ENCODE measurements at places on chromosomes 16 and 17.
A peak's percentile ranks its signal among the peaks of the same experiment; 100 is the strongest.

DNA sequence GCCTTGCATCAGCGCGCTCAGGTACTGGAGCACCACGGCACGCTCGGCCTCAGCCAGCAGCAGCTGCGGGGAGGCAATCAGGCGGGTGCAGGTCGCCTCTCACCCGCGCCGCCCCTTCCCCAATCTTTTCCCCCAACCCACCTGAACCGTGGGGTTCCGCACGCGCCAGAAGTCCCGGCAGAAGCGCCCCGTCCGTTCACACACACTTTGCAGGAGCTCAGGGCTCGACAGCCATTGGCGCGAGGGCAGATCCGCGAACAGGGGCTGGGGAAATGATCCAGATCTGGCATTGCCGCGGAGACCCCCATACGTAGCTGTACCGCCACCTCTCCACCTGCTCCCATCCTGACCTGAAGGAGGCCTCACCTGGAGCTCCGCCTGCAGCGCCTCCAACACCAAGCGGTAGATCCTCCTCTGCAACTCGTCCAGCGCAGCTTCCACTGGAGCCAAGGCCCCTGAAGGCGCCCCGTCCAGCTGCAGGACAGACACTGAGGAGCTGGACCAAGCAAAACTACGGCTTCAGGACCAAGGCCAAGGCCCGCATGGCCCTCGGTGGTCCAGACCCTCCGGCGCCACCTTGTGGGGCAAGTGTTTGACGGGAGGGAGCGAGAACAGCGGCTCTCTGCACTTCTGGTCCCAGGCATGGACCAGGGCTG is 1.4 kb upstream of the MATCAP1 start:
- DNase-seq: peak; percentile 77

- DNase-seq: peak; percentile 17
These were observed 47.1 kb upstream of the AKTIP start for GRCh38 chr16:53549970-53550690.

- DNase-seq: no peak
These were observed 19.5 kb downstream of the USP7 start for GRCh38 chr16:8943966-8944759.

- peak; percentile 43 for DNase-seq
These were observed 53.6 kb downstream of the GRB7 start for GRCh38 chr17:39791111-39791992.

GRCh38 chr16:51900221-51900780 is 646.6 kb downstream of the TOX3 start:
- DNase-seq: no peak

DNA sequence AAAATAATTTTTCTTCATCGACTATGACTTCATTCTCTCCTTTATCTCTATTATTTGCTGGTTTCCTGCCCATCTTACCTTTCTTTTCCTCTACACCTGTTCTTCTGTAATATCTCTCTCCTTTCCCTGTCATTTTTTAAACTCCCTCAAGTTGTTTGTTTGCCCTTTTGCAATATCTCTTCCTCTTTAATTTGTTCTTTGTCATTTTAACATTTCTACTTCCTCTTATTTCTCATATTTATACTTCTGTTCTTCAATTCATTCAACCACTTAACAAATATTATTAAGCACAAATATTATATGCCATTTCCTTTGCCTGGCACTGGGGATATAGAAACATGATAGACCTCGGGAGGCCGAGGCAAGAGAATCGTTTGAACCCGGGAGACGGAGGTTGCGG is 22.6 kb downstream of the MAP3K3 start:
- DNase-seq: no peak

GRCh38 chr17:29257756-29258155 is 11.1 kb downstream of the CRYBA1 start:
- no peak for DNase-seq

DNA sequence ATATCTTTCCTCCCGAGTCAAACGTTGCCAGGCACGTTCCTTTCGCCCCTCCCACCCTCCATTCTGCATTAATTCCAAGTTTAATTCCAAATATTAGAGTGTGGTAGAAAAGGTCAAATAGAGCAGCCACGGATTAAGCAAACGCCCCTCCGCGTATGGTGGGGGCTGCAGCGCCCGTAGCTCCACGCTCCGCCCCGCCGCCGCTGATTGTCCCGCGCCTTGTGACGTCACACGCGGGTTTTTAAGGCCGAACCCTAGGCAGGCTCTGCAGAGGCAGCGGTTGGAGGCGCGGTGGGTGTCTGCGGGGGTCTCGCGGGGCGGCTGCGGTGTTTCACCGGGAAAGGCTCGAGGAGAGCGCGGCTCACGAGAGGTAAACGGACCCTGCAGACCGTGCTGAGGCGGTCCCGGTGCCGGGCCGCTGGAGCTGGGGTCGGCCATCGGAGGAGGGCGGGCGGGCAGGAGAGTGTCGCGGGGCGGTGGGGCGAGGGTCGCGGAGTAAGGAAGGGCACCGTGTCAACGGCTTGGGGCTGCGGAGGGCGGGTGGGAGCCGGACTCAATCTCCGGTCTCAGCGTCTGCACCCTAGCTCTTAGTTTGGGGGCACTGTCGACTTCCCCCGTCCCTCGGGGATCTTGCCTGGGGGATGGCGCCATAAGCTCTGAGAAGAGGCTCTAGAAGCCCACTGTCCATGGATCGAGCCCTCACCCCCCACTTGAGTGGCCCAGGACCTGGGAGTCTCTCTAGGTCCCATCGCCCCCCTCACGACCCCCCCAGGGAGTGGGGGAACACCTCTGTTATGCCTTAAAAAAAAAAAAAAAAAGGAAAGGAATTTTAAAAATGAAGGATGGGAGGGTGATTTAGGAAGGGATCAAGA is at the start of gene ARL4D:
TSS of gene ARL4D (plus strand) at position 270 of the 872 bp plus-strand sequence. CDS start 740 bp downstream, outside the sequence.
- DNase-seq: peak; percentile 77

- DNase-seq: no peak
These were observed 3.3 kb downstream of the PMP22 start for GRCh38 chr17:15261802-15262290.

- no peak for DNase-seq
These were observed 20.3 kb downstream of the PIMREG start for GRCh38 chr17:6464446-6465041.

DNA sequence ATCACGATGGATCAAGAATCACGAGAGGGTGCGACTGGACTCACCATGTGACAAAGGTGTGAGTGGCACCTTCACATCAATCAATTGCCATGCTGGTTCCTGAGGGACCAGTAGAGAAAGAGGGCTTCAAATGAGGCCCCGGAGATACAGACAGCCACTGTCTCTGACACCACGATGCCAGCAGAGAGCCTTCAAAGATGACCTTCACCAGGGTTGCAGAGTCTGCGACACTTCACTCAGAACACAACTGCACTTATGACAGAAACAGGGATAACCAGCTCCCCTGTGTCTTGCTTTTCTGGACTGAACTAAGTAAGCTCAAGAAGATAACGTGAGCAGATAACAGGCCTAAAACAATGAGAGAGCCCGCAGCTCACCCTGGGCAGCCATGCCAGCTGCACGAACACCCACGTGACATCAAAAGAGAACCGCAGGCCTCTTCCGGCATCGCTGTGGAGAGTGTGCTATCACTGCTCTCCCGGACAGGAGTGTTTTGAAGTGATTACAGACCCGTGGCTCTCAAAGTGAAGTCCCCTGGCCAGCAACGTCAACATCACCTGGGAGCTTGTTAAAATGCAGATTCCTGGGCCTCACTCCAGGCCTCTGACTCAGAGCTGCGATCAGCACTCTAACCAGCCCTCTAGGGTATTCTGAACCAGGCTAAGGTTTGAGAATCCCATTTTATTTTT is 36.4 kb downstream of the KLHDC4 start:
- no peak for DNase-seq

- no peak for DNase-seq
These were observed 4.1 kb downstream of the PRCD start for GRCh38 chr17:76543826-76544545.

DNA sequence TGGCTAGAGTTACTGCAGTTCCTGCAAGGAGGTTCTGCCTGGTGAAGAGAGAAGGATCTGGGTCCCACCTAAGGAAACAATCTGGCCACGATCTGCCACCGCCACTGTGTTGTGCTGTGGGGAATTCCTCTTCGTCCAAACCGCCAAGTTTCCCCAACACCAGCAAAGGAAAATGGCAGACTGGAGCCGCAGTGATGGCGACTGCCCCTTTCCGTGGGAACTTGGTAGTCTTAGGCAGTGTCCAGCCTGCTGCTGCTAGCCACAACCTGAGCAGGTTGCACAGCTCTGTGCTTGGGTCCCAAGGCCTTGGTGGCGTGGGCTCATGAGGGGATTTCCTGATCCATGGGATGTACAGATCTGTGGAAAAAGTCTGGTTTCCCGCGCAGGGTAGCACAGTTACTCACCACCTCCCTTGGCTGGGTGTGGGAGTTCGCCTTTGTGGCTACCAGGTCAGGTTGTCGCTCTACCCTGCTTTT is 28.6 kb downstream of the NFATC3 start:
- DNase-seq: no peak

GRCh38 chr16:25625620-25626019 is 66.1 kb upstream of the HS3ST4 start:
- DNase-seq: no peak

GRCh38 chr17:8818654-8819330 is 19.6 kb upstream of the MFSD6L start:
- DNase-seq: no peak

DNA sequence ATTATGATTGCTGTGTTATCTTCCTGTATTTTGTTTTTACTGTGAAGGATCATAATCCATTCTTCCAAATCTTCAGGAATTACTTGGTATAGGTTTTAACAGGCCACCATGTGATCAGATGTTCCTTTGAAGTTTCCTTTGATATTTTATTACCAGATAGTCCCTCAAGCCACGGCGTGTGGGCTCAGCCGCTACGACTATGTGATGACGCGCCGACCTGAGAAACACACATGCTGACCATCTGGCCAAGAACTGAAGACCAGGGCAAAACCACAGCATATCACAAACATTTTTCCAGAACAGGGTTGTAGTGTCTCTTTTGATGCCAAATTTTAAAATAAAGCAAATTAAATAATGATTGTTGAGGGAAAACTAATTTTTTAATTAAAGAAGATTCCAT is 47.3 kb downstream of the ZCCHC14 start:
- no peak for DNase-seq

DNA sequence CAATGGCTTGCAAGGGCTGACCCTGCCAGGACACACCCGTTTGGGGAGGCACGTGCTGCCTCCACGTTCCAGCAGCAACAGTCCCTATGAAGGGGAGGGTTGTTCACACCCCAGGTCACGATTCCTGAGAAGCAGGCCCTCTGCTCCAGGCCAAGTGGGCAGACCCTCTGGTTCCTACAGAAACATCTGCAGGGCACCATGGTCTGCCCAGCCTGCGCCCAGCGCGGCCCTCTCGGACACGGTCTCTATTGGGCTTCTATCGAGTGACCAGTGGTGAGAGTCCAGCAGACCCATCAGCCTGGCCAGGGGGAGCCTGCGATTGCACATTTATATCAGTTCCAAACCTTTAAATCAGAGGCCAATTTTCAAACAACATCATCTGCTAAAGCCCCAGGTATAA is 128.3 kb downstream of the ZNF423 start:
- DNase-seq: no peak

- no peak for DNase-seq
These were observed at the start of gene CHAD for GRCh38 chr17:50468304-50469207. CHAD (minus strand) TSS chr17:50468880; CDS start chr17:50468813, 67 bp downstream.

GRCh38 chr16:78363843-78364555 is 264.5 kb downstream of the WWOX start:
- DNase-seq: no peak

DNA sequence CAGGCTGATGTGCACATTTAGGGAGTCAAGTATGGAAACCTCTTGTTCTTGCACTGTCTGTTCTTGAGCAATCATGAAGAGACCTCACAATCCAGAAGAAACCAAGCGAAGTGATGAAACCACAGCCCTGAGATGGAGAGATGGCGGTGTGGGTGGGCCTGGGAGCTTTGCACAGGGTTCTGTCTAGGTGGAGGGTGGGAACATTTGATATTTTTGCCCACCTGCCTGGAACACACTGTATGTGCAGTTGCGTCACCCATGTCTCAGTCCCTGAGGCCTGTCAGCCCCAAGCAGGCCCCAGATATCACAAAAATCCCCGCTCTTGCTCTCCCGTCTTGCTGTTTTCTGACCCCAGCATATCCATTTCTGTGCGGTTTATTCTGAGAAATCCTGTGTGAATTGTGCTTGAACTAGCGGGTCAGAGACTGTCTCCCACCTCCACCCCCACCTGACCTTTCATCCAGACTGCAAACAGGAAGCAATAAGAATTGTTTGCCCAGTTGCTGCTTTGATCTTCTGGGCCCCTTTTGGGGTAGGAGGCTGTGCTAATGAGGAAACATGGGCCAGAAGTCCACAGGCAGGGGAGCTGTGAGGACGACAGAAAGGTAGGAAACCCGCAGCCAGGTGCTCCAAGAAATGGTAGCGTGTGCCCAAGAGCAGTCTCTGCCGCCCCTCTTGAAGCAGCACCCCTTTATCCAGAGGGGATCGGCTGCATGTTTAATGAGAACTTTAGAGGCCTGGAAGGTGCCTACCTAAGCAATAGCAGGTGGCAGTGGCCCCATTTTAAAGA is 183.8 kb downstream of the CCDC182 start:
- DNase-seq: no peak

- no peak for DNase-seq
These were observed 135.1 kb upstream of the NOL11 start for GRCh38 chr17:67582673-67583081.

DNA sequence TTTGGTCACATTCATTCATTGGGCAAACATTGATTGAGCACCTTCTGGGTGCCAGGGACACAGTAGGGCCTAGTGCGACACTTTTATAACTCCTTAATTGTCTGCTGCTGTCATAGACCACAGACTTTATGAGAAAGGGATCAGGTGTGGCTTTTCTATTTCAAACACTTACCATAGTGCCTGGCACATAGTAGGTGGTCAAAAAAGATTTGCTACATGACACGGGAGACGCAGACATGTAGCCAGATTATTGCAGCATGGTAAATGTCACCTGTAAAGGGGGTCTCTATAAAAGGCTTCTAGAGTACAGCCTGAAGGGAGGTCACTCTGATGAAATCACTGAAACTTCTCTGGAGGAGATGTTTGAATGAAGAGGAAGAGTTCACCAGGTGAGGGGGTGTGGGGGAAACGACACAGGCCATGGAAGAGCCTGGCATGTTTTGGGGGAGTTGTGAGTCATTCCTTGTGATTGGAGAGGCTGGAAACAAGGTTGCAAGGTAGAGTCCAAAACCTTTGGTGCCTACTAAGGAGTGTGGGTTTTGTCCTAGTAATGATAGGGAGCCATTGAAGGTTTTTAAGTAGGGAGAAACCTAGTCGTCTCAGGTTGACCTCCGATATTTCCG is 1.6 kb downstream of the RSAD1 start:
- no peak for DNase-seq

GRCh38 chr16:23711785-23712184 is 1.2 kb downstream of the ERN2 start:
- DNase-seq: no peak

Data from activated T-helper 2 cell treated with anti-CD3 and anti-CD28 coated beads, Interferon-gamma antibody, Interleukin-2, Interleukin-4, amounts not matched to agents 10 μg/mL and 5 μg/mL and 100 μg/mL, durations not matched to agents 14 hours and 24 hours and 36 hours (primary cell).